ENCODE measurements at places on chromosomes 16 and 17.

GRCh38 chr16:74051-74746, 1.8 kb upstream of the RHBDF1 start:
- no peak for DNase-seq

- no peak for DNase-seq
Measured at GRCh38 chr17:30405161-30405560, 26.4 kb downstream of the CPD start.

- DNase-seq: no peak
Measured at GRCh38 chr16:53519417-53520091, 16.5 kb upstream of the AKTIP start.

- no peak for DNase-seq
Measured at GRCh38 chr16:2985462-2985861, 5.2 kb upstream of the PKMYT1 start.

GRCh38 chr16:8251298-8251697, 339.0 kb downstream of the TMEM114 start:
- DNase-seq: no peak

DNA sequence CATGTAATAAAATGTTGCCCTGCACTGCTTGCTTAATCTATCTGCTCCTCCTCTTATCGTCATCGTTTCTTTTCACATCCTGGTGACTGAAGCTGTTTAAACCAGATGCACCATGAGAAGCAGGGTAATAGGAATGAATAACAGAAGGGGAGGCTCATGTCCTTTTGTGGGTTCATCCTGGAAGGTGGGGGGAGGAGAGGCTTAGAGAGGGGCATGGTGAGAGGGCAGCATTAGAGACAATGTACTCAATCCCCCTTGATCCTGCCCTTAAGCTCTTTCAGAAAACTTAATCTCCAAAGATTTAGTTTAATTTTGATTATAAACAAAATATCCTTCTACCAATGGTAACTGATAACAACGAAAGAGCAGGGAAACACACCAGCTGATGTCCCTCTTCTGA, 248.5 kb downstream of the CA10 start:
- DNase-seq: peak; percentile 16

GRCh38 chr16:83021045-83021444, 394.3 kb downstream of the CDH13 start:
- DNase-seq: no peak

DNA sequence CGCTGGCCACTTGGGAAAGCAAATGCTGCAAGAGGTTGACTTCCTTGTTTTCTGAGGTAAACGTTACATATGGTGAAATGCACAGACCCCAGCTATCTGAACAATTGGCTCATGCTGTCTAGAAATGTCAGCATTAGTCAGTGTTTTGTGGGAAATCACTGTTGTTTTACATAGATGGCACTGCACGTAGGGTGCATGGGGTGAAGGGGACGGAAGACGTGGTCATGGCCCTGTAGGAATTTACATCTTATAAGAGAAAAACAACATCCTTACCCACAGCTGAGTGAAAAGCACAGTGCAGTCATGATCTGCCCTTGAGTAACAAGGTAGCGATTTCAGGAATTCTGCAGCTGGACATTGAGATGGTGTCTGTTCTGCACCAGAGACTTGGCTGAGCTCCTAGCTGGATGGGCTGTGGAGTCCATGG, 15.2 kb downstream of the RPTOR start:
- DNase-seq: no peak

- DNase-seq: no peak
Measured at GRCh38 chr17:13367154-13367553, 234.6 kb downstream of the HS3ST3A1 start.

GRCh38 chr16:57810197-57811031, 8.1 kb upstream of the KIFC3 start:
- DNase-seq: no peak

- DNase-seq: no peak
Measured at GRCh38 chr17:17575360-17576251, 15.9 kb downstream of the PEMT start.

DNA sequence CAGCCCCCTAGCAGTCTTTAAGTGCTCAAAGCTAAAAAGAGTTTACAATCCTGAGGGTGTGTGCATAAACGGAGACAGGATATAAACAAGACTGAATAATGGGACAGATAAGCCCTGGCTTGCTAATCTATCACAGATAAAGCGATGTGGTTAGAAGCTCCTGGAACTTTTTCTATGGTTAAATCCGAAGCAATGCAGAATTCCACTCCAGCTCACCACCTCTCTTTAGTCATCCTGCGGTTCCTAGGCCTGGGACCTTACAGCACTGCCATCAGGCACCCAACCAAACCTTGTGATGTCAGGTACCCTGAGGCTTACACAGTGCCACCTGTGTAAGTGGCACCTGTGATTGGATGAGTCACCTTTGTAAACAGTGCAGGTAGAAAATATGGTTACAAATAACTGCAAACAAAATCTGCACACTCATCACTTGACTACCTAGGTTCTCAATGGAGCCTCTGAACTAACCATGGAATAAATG, 31.5 kb upstream of the B4GALNT2 start:
- no peak for DNase-seq

DNA sequence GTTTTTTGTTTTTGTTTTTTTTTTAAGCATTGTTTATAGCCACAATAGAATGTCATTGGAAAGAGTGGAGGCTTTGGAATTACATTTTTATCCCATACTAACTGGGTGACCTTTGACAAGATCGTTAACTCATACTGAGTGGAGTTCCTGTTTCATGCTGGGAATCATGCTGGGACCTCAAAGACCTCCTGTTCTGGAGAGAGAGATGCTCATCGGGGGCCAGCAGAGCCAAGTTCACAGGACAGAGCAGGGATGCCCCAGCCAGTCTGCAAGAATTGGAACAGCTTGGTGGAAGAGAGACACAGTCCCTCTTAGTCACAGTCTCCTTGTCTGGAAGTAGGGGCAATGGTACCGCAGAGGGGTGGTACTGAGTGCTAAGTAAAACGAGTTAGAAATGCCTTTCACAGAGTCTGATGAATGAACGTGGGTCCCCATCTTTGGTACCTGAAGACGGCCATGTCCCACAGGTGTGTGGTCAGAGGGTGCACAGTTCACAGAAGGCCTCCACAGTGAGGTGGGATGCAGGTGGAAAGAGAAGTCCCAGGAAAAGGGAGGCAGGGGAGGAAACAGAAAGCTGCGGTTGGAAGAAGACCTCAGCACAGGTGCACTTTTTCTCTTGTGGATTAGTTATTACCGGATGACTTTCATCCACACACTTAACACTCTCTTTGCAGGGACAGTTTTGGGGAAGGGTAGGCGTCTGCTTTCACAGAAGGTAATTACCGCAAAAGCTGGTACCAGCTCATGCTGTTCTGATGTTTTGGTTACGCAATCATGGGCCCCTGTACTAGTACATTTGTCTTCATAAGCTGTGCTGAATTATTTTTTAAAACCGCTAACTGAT, 147.8 kb downstream of the PRKCA start:
- DNase-seq: no peak

GRCh38 chr17:55706808-55707773, 15.6 kb downstream of the TMEM100 start:
- DNase-seq: no peak

- DNase-seq: peak; percentile 85
Measured at GRCh38 chr17:83079352-83079747, at the start of gene METRNL. METRNL (plus strand) TSS chr17:83079609; CDS start chr17:83079816, 207 bp downstream.

- DNase-seq: no peak
Measured at GRCh38 chr16:23145186-23145585, 4.1 kb downstream of the USP31 start.

DNA sequence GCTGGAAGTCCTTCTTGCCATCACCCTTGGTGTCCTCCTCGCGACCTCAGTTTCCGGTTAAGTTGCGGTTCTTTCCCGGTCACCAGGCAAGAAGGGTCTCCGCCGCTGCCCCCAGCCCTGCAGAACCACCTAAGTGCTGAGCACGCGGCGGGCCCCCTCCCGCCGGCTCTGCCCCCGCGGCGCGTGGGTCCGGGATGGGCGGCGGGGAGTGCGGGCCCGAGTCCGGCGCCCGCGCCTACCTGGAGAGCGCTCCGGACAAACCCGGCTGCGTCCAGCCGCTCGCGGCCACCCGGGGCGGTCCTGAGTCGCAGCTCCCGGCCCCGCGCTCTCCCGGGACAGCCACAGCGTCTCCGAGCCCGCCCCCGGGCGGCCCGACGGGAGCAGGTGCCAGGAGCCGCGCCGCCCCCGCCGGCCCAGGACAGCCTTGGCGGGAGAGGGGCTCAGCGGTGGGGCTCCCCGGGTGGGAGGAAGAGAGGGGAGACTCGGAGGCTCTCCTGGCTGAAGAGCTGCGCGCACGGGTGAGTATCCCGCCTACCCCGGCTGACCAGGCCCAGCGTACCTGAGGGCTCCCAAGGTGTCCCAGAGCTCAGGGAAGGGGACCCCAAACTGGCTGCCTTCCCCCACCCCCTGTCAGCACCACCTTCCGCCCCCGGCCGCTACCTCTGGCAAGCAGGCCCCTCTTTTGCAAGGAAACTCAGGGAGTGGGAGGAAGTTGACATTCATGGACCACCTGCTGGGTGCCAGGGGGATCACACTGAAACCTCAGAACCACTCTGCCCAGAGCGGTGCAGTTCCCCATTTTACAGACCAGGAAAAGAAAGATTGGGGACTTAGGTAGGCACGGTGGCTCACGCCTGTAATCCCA, 22.2 kb upstream of the C17orf113 start:
- no peak for DNase-seq

GRCh38 chr16:66598111-66598510, 6.4 kb upstream of the CMTM3 start:
- DNase-seq: no peak

GRCh38 chr16:12767897-12768296, 35.8 kb downstream of the CPPED1 start:
- DNase-seq: no peak

GRCh38 chr16:13997933-13998332, 73.2 kb upstream of the MRTFB start:
- DNase-seq: no peak

GRCh38 chr17:78952706-78953105, 27.0 kb downstream of the LGALS3BP start:
- DNase-seq: no peak

GRCh38 chr17:48544349-48545021, 424 bp downstream of the HOXB2 start:
- no peak for DNase-seq

DNA sequence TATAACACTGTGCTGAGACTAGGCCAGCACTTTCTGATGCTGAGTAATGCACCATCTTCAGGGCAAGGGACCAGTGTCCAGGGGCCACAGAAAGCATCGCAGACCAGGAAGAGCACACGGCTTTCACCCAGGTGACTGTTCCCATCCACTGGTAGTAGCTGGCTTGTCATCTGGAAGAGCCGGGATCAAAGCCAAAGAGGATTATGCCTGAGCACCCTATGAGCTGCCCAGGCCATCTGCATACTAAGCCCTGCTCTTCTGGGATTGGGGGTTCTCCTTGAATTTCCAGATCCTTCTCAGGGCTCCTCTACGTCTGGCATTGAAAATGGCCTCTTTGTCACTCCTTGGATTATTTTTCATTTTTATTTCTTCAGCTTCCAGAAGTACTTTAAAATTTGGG, 140.7 kb downstream of the IRX3 start:
- DNase-seq: no peak

DNA sequence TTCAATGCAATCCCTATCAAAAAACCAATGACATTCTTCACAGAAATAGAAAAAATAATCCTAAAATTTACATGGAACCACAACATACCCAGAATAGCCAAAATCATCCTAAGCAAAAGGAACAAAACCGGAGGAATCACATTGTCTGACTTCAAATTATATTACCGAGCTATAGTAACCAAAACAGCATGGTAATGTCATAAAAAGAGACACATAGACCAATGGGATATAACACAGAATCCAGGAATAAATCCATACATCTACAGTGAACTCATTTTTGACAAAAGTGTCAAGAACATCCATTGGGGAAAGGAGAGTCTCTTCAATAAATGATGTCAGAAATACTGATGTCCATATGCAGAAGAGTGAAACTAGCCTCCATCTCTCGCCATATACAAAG, 105.8 kb upstream of the CORO6 start:
- DNase-seq: no peak

DNA sequence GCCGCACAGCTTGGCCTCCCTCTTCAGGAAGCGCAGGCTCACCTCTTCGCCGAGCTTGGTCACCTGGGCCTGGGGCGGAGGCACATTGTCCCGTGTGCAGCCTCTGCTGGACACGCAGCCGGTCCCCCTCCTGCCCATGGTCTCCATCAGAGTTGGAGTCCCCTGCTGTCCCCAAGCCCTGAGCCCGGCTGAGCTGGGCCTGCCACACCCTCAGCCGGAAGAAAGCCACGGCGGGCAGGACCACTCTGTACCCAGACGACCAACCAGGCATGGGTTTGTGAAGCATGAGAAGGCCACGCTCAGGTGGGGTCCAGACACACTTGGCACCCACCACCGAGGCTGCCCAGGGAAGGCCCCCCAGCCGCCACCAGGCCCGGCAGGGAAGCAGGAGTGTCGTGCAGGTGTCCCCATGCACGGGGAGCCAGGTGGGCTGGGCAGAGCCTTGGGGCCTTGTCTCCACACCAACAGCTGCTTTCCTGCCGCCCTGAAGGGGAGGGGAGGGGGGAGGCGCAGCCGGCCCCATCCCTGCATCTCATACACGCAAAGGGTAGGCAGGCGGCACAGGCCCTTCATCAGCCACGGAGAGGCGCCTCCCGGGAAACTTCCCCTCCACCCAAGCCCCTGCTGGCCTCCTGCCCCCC, 5.2 kb downstream of the CCDC154 start:
- DNase-seq: no peak

DNA sequence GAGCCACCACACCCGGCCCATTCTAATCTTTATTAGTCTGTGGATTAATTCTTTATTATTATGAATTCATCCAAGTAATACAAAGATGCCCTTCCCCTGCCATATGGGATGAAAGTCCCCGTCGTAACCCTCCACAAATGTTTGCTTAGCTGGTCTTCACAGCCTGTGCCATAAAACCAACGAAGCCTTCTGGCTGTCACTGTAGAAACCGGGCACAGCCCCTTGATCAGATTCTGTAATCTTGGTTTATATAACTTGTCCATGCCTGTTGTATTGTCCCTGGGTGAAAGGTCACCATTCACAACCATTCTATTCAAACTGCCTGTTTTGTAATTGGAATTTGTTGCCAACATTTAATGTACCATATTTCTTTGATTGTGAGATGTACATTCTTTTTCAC, 66.5 kb downstream of the ATP2C2 start:
- no peak for DNase-seq
